ENCODE measurements at places on chromosomes 2 and 18. TPM values are rescaled to one million over a fixed set of nuclear protein-coding genes. Genes with fewer than 3 reads are reported as not detected.

ITGA4 gene
- 8.9 TPM for total RNA-seq

SS18 gene
- total RNA-seq: 22.2 TPM

CYS1 gene
- 7.0 TPM for total RNA-seq

UGT1A4 gene
- total RNA-seq: not detected

IL1RL1 gene
- 4.9 TPM for total RNA-seq

GPR35 gene
- 0.09 TPM for total RNA-seq

SKA1 gene
- total RNA-seq: 3.0 TPM

EPB41L3 gene
- total RNA-seq: 28.0 TPM

ERMN gene
- total RNA-seq: 0.18 TPM

GRCh38 chr2:11983870-11984269 is 237.4 kb downstream of the LPIN1 start:
- DNase-seq: no peak

DNA sequence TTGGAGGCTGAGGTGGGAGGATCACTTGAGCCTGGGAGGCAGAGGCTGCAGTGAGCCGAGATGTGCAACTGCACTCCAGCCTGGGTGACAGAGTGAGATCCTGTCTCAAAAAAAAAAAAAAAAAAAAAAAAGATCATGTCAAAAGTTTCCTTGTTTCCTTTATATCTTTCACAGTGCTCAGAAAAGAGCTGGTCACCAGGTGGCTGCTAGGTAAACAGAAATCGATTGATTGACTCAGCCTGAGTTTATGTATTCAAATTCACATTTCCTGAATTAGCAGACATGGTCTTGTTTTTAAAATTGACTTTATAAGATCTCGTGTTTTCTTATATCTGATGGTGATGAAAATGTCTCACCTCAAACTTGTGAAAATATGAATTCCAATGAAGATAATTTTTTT is 261.8 kb upstream of the FANCL start:
- DNase-seq: no peak

DNA sequence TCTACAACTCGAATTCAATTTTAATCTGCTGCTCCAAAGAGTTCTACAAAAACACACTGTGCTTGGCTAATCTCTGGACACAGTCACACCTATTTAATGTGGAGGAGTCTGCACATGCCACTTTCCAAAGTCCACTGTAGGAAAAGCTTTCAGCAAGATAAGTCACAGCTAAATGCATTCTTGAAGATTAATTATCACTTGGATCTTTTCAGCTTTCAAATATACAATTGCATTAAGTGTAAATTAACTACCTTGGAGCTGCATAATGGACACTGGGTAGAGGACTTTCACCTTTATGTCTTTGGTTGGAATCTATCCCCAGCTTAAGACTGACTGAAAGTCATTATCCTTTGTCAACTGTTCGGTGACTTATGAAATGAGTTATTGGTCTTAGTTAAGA is 565.1 kb downstream of the PIK3C3 start:
- DNase-seq: no peak

DNA sequence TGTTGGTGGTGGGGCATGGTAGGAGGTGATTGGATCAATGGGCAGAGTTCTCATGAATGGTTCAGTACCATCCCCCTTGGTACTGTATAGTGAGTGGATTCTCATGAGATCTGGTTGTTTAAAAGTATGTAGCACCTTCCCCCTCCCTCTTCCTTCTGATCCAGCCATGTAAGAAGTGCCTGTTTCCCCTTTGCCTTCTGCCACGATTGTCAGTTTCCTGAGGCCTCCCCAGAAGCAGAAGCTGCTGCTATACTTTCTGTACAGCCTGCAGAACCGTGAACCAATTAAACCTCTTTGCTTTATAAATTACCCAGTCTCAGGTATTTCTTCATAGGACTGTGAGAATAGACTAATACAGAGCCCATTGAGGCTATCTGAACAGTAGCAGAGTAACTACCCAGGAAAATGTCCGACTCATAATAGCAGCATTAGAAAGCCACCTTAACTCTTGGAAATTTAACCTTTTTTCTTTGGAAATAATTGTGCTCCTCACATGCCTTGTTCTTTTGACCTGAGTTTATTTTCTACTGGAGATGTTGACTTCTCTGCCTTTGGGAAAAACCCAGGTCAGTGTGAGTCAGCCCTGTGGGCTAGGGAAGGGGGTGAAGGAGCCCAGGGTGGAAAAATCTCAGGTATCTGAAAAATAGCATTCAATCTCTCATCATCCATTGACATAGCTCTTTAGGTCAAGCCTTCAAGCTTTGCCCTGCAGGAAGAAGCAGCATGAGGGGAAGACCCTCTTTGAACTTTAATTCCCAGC is 18.1 kb downstream of the CYP1B1 start:
- DNase-seq: no peak

- no peak for DNase-seq
Measured at GRCh38 chr18:53380063-53380639, 844.3 kb downstream of the MBD2 start.

DNA sequence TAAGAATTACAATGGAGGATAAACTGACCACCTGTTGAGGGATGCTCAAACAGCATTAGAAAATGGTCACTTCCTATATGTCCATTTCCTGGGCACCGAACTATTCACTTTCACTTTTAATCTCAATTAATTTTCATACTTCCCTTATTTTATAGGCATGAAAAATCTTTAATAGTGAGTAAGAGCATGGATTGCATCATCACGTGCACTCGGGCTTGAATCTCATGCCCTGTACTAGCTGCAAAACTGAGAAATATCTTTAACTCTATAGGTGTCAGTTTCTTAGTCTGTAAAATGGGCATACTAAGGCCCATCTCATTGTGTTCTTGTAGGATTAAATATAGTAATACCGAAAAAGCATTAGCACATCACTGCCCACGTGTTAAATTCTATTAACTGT is 183.9 kb upstream of the FIGN start:
- peak; percentile 3 for DNase-seq

DNA sequence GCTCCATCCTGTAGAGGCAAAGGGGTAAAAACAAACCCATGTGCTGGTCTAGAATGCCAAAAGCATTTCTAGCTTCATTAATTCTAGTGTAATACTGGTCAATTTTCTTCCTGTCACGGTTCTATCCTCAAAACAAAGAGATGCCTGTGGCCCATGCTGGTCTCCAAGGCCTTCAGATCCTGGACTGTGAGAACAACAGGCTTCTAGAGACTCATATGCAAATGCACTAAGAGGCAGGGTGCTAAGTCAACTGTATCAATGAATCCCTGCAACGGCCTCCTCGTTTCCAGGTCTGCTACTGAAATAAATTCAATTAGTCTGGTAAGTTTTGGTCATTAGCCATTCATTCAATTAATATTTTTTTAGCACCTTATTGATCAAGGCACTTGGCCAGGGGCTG is 4.0 kb downstream of the IFT172 start:
- no peak for DNase-seq

GRCh38 chr2:120887320-120887697 is 151.6 kb downstream of the GLI2 start:
- DNase-seq: no peak

GRCh38 chr2:11701206-11701605 is 31.2 kb upstream of the NTSR2 start:
- no peak for DNase-seq

GRCh38 chr2:81250270-81250669 is 945.7 kb upstream of the LRRTM1 start:
- DNase-seq: no peak

- no peak for DNase-seq
Measured at GRCh38 chr2:148978026-148978685, 60.3 kb upstream of the LYPD6B start.

DNA sequence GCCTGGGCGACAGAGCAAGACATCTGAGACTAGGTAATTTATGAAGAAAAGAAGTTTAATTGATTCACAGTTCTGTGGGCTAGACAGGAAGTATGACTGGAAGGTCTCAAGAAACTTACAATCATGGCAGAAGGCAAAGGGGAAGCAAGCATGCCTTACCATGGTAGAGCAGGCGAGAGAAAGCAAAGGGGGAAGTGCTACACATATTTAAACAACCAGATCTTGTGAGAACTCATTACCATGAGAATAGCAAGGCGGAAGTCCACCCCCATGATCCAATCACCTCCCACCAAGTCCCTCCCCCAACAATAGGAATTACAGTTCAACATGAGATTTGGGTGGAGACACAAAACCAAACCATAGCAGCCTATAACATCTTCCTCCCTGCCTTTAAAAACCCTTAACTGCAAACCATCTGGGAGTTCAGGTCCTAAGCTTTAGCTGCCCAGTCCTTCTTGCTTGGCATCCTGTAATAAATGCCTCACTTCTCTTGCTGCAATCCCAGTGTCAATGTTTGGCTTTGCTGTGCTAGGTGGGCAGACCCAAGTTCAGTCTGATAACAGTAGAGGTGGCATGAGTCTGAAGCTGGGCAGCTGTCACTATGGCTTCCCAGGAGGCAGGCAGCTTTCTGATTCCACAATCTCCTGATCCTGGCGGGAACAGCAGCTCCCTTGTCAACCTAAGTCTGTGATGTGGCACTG is 11.2 kb upstream of the SP5 start:
- no peak for DNase-seq

DNA sequence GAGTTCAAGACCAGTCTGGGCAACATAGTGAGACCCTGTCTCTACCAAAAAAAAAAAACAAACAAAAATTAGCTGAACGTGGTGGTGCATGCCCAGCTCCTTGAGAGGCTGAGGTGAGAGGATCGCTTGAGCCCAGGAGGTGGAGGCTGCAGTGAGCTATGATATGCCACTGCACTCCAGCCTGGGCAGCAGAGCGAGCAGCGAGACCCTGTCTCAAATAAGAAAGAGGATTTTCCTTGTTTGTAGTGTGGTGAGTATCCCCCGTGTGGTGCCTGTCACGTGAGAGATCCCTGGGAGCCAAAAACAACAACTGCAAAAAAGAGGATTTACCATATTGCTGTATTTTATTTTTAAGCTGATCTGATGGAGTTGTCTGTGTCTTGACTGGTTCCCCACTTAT is 9.2 kb downstream of the EML4 start:
- no peak for DNase-seq

DNA sequence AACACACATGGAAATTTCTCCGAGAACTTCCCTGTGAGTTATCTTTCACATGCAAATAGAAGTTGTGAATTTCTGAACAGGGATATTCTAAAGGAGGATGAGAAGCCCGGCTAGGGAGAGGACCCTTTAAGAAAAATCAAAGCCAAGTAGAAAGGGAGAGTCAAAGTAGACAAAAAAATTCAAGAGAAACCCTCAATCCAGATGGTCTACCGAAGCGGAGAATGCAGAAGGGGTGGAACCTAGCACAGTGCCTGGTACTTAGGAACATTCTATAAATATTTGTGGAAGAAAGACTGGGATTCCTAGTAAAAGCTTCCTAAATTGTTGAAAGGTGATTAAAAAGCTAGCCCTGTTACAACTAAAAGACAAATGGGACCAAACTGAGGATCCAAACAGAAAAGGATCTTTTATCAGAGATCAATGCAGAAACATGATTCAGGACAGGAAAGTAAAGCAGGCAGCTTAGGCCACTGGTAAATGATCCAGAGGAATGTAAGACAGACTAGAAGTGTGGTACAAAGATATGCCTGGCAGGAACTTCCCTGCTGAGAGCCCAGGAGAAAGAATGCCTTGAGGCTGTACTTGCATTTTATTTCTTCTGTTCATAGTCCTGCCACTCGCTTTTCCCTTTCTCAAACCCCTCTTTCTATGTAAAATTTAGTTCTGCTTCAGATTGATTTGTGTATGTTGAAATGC is 19.5 kb upstream of the GLS start:
- peak; percentile 76 for DNase-seq

DNA sequence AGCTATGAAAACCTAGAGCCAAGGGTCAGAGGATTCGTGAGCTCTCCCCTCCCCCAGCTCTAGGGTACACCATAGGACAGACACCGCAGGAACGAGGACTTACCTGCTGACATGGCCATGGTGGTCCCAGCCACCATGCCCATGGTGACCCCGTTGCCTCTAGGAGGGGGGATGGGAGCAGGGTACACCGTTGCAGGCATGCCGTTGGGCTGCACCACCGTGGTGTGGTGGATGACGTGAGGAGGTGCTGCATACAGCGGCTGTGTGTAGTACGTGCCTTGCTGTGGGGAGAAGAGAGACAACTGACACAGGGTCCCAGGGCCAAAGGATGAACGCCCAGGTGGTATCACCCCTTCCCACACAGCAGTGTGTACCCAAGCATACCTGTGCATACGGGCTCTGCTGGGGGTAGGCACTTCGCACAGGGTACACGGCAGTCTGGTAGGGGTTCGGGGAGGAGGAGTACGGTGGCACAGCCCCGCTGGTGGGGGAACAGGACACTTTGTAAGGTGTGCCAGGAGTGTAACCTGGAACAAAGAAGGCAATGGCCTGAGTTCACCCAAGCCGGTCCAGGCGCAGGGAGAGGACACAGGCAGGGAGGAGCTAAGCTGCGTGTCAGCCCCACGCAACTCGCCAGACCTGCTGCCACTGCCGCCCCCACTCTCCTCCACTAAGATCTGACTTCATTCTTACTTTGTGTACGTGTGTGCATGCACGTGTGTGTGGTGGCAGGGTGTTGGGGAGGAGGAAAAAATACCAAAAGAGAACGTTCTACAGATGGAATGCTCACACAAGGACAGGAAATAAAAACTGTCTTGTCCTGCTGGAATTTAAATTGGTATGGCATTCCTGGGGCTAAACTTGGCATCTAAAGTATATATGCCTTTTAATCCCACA is 37.8 kb downstream of the FAM168B start:
- DNase-seq: peak; percentile 22

- DNase-seq: peak; percentile 36
Measured at GRCh38 chr2:133516405-133517026, 51.7 kb downstream of the NCKAP5 start.

DNA sequence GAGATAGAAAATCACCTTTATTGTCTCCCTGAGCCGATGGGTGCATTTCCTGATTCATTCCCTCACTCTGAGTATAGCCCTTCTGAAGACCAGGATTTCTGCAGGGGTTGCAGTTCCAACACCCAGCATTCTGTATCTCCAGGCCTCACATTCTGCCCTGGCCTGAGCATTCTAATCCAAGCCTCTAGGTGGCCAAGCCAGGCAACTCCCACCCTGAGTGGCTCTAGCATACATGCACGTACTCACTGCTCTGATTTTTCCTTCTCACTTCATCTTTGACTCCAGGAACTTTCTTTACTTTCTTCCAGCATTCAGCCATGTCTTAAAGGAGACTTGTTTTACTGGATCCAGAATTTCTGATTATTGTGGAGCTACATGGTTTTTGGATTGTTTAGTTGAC is 100.7 kb upstream of the STK39 start:
- DNase-seq: peak; percentile 22

DNA sequence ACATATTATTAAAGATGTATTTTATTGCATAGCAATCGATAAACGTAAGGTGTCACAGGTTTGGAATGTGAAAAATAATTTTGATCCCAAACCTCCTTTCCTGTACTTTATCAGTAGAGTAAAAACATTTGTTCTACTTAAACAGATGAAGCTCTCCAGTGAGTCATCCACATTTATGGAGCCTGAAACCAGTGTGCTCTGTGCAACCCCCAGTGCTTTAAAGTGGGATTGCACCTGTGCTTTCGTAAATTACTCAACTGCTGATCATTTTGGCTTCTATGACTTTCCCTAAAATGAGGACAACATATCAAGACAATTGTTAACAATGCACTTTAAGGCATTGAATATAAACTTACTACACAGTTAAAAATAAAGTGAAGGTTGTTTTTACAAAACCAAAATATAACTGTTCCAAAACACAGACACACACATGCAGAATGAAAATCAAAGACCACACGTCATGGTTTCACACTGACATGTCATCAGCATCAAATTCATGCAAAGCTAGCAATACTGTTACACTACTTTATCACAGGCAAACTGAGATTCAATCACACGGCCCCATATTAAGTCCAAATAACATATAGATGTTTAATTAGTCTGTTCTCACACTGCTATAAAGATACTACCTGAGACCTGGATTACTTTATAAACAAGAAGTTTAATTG is 9.7 kb downstream of the TMEM18 start:
- DNase-seq: peak; percentile 80

Measured in fibroblast of the aortic adventitia (primary cell).